ENCODE measurements at places on chromosomes 7 and 10.

DNA sequence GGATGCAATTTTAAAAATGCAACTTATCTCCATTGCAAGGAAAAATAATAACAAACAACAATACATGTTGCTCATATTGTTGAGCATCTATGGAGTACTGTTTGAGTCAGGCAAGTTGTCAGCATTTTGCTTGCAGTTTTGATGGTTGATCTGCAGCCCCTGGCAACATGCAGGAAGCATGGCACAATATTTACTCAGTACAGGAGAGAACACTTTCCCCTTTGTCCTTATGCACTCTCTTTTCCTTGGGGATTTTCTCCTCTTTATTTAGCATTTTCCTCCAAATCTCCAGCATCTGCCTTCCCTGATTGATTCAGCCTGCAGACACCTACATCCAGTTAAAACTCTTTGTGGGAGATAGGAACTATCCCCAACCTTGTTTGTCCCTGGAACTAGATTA, 620.5 kb upstream of the LRRN3 start:
- DNase-seq, result no peak

DNA sequence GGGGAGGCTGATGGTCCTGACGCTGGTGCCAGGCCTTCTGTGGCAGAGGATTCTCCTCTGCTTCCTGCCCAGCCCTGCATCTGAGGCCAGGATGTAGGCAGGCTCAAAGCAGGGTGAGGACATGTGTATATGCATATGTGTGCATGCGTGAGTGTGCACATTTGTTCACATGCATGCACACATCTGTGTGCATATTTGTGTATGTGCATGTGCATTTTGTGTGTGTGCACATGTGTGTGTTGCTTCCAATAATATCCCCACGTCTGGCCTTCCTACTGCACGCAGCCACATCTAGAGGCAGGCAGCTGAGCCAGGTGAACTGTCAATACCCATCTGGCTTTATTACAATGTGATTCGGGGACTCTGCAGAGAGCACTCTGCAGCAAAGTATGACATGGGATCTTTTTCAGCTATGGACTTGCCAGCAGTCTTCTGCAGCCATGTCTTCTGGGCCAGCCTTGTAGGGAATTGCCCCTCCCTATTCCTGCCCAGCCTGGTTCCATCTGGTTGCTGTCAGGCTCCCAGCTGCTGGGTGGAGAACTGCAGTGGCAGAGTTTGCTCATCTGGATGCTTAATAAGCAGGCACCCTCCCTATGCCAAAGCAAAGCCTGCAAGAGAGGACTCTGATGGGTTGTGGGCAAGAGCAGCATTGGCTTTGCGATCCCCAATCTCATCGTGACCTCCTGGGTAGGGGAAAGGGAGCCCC, 140.7 kb downstream of the PFKFB3 start:
- DNase-seq, result no peak

- no peak for DNase-seq
Observed at GRCh38 chr10:130934293-130935127, 377.0 kb downstream of the TCERG1L start.

DNA sequence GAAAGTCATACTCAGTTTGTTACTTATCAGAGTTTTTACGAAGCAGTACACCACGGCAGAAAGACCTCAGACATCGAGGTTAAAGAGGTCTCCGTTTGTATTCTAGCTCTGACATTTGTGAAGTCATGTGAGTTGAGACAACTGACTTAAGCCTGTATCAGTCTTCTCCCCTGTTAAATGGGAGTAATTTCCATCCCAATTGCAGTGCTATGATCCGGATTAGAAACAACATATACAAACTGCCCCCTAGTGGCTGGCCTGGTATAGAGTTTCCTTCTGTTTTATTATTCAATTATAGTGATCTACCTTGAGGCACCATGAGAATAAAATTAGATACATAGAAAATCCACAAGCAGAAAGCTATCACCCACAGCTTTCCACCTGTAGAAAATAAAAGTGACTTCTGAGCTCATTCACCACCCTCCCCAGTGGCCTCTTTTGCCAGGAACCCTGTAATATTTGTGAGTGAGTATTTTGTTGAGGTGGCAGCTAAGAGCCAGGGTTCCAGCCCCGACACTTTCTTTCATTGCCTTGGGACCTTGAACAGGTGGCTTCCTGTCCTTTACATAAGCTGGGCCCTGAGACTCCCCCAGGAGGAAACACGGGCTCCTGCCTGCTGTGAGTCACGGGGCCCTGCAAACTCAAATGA, 607.2 kb upstream of the MGMT start:
- DNase-seq, result peak; percentile 39

DNA sequence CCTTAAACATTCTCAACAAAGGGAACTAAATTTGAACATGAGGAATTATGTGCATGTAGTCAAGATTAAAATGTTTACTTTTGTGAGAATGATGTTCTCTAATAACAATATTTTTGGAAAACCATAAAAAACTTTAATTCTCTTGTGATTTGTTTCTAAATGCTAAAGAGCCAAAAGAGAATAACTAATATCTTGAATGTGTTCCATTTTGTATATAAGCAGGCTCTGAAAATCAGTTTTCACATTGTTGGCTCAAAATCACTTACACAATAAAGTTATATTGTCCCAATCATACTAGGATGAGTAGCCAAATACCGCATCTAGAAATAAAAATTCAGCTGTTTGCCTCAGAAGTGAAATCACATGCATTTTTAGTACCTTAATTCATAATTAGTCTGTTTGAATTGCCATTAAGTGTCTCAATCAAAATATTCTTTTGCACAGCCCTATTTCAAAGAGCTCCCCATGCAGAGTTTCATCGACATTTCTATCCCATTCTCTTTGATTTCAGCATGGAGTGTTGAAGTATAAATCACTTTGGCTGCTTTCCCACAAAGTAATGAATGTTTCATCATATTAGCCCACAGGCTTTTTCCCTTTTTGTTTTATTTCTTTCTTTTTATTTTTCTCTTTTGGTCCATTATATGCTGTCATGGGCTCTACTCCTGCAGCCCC, 420.3 kb upstream of the POM121L12 start:
- DNase-seq, result no peak

GRCh38 chr7:115070311-115070710, 148.4 kb downstream of the MDFIC start:
- no peak for DNase-seq

DNA sequence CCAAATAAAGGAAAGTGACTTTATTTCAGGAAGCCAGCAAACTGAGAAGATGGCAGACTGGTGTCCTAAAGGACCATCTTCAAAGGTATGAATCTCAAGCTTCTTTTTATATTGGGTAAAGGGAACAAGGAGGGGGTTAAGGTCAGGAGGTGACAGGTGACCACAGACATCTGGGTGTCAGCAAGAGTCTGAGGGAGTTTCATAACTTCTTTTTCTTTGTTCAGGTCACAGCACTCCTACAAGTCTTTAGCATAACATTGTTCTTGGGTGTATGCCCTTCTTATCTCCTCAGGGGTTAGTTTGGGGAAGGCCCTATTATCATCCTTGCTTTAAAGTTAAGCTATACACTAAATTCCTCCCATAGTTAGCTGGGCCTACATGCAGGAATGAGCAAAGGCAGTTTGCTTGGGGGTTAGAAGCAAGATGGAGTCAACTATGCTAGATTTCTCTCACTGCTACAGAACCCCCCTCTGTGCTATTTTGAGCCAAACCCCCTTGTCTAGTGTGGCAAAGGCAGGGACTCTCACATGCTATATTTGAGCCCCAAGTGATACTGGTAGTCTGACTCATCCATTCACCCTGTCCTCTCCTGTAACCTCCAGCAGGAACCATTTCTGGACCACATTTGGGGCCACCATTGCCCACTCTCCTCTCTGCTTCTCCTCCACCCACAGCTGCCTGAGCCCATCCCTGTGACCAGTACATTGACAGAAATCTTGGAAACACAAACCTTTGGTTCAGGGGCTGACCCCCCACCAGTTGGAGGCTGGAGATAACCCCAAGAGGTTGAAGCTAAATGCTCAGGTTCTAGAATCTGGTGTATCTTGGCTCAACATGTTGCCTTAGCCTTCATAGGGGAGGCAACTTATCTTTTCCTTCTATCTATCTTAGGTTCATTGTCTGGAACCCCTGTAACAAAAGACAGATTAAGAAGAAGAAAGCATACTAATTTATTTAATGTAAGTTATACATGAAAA, 55.5 kb upstream of the LRGUK start:
- DNase-seq, result no peak

DNA sequence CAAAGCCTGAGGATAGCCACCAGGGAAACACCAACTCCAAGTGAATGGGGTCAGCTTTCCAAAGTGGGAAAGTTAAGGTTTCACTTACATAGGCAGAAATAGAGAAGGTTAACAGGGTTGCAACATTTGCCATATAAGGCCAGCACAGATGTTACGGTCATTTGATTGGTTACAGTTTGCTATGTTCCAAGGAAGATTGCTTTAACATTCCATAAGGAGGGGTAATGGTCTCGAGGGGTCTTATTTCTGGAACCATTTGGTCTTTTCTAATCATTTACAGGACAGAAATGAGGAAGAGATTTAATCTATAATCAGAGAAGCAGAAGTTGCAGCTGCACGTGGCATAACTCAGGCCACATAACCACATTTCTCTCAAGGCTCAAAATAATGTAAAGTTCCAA, 679.4 kb upstream of the C7orf33 start:
- DNase-seq, result peak; percentile 0

DNA sequence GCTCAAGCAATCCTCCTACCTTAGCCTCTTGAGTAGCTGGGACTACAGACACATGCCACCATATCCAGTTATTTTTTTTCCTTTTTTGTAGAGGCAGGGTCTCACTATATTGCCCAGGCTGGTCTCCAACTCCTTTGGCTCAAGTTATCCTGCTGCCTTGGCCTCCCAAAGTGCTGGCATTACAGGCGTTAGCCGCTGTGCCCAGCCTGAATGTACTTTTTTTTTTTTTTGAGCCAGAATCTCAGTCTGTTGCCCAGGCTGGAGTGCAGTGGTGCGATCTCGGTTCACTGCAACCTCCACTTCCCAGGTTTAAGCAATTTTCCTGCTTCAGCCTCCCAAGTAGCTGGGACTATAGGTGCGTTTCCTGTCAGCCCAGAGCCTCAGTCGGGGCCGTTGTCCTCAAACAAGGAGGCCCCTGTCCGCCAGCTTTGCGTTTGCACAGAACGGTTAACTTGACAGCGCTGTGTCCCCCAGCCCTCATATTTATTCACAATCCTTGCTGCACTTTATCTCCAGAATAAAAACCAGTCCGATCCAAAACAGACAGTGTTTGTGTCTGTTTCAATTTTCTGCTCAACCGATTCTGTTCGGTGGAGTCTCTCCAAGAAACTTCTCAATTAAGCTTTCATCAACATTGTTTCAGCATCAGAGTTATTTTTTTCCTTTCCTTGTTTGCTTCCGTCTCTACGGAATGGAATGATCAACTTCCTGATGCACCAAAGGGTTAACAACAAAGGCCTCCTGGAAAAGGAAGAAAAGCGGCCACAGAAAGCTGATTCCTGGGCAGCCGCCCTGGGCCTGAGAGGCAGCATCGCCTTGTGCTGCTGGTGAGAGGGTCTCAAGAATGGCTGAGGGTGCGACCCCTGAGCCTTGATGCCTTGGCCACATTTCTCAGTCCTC, 64.5 kb downstream of the PDIA4 start:
- peak; percentile 31 for DNase-seq

GRCh38 chr10:79331709-79332108, 15.6 kb upstream of the PPIF start:
- DNase-seq, result peak; percentile 94

GRCh38 chr10:5206799-5207198, 10.2 kb downstream of the AKR1C4 start:
- DNase-seq, result no peak

GRCh38 chr7:103094102-103094501, 19.2 kb downstream of the ARMC10 start:
- peak; percentile 11 for DNase-seq

DNA sequence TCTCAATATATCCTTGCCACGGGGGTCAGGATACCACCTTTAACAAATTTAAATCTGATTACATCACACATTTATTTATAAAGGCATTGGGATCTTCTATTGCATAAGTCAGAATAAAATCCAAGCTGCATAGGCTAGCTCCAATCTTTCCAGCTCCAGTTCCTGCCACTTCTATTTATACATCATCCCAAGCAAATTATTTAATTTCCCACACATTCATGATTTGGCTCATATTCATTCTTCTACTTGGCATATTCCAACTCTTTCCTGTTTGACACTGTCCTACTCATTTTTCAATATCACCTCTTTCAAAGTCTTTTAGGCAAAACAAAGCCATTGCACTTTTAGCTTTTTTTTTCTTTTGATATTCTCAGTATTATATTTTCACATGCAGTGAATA, 579.0 kb upstream of the FZD8 start:
- DNase-seq, result no peak

DNA sequence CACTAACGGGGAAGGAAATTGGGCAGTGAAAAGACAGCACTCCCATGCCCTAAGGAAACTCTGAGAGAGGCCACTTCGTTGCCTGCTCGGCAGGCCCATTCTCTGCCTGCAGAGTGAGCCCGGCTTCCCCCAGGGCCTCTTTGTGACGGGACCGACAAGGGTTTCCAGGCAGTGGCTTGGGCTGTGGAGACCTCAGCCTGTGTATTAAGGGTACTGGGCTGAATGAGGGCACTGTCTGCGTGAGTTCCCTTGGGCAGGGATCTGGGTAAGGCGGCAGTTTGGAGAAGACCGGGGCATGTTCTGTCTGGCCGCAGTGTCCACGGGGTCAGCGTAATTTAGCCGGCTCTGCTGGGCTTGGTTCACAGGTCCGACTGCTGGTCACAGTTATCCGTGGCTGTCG, 237.2 kb downstream of the MGMT start:
- DNase-seq, result no peak

- no peak for DNase-seq
Observed at GRCh38 chr7:102111061-102112041, 175.3 kb upstream of the SH2B2 start.

- no peak for DNase-seq
Observed at GRCh38 chr10:33353853-33354252, 19.4 kb upstream of the NRP1 start.

DNA sequence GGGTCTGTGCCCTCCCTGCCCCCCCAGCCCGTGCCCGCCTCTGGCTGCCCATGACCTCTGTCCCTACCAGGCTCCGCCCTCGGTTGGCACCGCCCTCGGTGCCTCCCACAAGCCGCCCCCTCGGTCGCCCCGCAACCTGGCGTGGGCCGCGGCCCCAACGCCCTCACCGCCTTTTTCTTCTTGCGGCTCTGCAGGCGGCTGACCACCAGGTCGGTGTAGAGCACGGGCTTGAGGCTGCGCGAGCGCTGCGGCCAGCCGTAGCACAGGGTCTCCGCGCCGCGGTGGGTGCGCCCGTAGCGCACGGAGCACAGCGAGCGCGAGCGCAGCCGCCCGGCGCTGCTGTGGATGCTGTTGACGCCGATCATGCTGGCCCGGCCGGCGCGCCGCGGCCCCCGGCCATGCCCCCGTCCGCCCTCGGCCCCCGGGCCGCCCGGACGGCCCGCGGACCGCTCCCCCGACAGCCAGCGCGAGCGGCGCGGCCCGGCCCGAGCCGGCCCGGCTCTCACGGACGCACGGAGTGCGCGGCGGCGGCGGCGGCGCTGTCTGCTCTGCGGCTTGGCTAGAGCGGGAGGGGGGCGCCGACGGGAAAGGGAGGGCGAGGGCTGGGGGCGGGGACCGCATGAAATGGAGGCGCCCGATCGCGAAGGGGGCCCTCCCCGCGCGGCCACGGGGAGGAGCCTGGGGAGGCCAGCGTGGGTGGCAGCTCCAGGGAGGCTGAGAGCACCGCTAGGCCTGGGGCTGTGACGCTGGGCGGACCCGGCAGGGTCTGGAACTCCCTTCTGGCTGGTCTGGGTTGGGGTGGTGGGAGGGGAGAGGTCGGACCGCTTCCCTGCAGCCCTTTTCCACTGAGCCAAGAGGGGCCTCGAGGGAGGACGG, 9.6 kb downstream of the PSD start:
- DNase-seq, result no peak
